ENCODE measurements at places on chromosomes 12 and 14. TPM values are rescaled to one million over a fixed set of nuclear protein-coding genes. Genes with fewer than 3 reads are reported as not detected.

Gene NRIP2
- not detected for total RNA-seq

Gene MON2
- total RNA-seq: 45.0 TPM

GRCh38 chr12:21500786-21501257 is 613 bp downstream of the RECQL start:
- DNase-seq: no peak

DNA sequence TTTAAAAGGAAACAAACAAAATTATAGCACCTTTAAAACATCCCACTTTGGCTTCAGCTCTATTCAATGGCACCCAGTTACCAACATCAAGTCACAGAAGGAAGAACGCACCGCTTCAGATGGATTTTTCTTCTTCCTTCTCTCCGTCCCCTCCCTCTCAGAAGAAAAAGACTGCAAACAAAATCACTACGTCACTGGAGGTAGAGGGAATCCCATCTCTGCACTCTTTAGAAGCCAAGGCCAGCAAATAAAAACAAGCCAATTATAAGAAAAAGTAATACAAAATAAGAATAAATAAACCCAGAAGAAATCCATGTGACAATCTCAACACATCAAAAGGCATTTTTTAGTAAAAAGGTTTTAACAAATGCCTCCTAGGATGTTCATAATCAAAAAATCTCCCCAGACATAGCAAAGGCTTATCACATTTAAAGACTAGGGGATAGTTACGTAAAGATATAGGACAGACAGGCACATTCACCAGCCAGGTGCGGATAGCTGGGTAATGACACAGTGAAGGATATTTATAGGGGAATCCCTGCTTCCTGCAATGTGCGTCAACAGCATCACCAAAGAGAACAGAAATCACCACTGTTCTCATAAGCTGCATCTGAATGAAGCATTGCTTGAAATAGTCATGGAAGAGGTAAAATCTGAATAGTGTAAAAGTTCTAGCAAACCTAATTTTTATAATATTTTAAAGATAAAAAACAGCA is 89.4 kb downstream of the R3HDM2 start:
- no peak for DNase-seq

GRCh38 chr12:79291711-79292110 is 399.1 kb downstream of the PAWR start:
- DNase-seq: no peak

GRCh38 chr12:27279826-27280225 is 35.7 kb downstream of the STK38L start:
- no peak for DNase-seq

DNA sequence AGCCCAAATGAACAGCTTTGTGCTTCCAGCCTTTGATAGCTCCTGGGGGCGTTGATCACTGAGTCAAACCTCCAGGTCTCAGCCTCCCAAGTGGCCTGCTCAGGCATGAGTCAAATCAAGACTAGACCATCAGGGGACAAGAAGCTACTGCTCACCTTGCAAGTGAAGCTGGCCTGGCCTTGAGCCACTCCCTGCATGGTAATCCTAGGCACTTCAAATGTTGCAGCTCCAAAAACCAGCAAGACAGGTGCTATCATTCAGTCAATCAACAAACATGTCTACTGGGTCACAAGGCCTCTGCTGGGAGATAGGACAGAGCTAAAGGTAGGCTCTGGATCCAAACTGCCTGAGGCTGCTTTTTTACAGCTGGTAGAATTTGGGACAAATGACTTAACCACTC is 33.1 kb upstream of the NOS1 start:
- no peak for DNase-seq

GRCh38 chr14:79278286-79278797 is 933.0 kb downstream of the DIO2 start:
- no peak for DNase-seq

Measured in activated CD4-positive, alpha-beta memory T cell treated with anti-CD3 and anti-CD28 coated beads, Interleukin-2, amount 10 ng/mL, durations not matched to agents 7 days and 5 days (primary cell).